ENCODE measurements at places on chromosomes 1 and 21. TPM values are rescaled to one million over a fixed set of nuclear protein-coding genes. Genes with fewer than 3 reads are reported as not detected.

DNA sequence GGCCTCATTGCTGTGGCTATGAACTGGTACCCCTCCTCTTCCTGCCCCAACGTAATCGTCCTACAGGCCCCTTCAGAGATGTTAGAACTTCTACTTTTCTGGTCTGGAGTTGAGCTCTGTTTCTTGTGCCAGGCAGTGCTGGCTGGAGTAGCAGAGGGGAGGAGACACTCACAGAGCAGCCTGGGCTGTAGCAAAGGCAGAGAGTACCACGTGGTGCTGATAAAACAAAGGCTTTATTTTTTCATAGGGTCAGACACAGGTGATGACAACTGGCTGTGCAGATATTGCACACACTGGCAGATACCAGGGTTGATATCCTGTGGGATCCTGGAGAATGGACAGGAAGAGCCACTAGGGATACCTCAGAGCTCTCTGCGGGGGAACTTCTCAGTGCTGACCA is 23.2 kb downstream of the CRCT1 start:
- H3K27me3 ChIP-seq = peaks cover 28% of the 10 kb centered on the region
- no peak overlapping the region for H3K4me3 ChIP-seq
- H3K4me1 ChIP-seq = no peaks in the 10 kb centered on the region
- DNase-seq = no peak
- H3K27ac ChIP-seq = no peak overlapping the region

GRCh38 chr1:151958959-151959358 is 34.7 kb downstream of the S100A10 start:
- H3K27me3 ChIP-seq = no peaks in the 10 kb centered on the region
- H3K36me3 ChIP-seq = no peaks in the 10 kb centered on the region
- no peak for DNase-seq
- H3K27ac ChIP-seq = no peak overlapping the region
- H3K4me1 ChIP-seq = no peaks in the 10 kb centered on the region
- H3K4me3 ChIP-seq = no peak overlapping the region

ARHGEF16 gene
- total RNA-seq = 60.7 TPM

LRRC8D gene
- 21.8 TPM for total RNA-seq

GRCh38 chr1:21123287-21123948 is 53.3 kb downstream of the EIF4G3 start:
- no peak overlapping the region for H3K4me3 ChIP-seq
- H3K4me1 ChIP-seq = no peaks in the 10 kb centered on the region
- no peaks in the 10 kb centered on the region for H3K36me3 ChIP-seq
- DNase-seq = no peak
